AG04449 (cell line): ENCODE measurements at places on chromosomes 6 and 20.

DNA sequence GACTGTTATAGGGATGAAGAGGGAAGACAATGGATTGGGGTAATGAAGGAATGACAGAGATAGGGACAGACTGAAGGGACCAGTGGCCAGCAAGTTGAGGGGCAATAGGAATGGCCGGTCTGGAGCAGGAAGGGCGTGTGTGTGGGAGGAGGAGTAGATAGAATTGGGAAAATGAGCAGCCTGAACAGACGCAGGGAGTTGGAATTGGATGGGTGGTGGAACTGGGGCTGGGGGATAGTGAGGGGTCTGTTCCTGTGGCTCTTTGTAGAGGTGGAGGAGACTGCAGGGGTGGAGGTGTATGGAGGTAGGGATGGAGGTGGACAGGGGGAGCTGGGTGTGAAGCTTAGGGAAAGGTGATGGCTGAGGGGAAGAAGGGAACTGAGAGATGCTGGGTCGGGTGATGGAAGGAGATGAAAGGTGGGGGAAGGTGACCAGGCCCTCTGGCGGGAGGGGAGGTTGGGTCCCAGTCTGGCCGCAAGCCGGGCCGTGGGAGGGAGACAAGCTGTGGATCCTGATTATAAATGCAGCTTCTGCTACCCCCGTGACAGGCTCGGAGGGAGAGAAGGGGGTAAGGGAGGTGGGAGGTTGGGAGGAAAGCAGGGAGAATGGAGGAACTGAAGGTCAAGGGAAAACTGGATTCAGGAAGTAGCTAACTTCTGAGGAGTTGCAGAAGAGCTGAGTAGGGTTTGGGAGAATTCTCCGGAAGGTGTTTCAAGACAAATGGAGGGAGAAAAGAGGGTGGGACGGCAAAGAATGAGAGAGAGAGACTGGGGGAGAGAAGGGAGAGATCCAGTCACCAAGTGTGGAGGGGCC lies 5.2 kb downstream of the SYNGAP1 start:
- DNase-seq, result no peak

DNA sequence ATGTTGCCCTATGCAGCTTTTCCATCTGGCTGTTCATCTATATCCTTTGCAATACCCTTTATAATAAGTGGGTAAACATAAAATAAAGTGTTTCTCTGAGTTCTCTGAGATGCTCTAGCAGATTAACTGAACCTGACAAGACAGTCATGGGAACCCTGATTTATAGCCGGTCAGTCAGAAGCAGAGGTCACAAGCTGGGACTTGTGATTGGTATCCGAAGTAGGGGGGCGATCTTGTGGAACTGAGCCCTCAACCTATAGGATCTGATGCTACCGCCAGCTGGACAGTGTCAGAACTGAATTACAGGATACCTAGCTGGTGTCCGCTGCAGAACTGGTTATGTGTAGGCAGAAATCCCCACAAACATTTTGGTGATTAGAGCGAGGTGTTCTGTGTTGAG lies 39.0 kb downstream of the SLC17A5 start:
- DNase-seq, result no peak

GRCh38 chr6:137902699-137903098 lies 35.6 kb downstream of the TNFAIP3 start:
- DNase-seq, result no peak

GRCh38 chr6:108559097-108559883 lies 1.4 kb upstream of the FOXO3 start:
- no peak for DNase-seq
